Esophagus squamous epithelium (tissue), 5 donors: ENCODE measurements at places on chromosomes 12 and 14.

- DNase-seq = no peak
Measured at GRCh38 chr14:100391724-100392123, 68.6 kb downstream of the SLC25A47 start.

DNA sequence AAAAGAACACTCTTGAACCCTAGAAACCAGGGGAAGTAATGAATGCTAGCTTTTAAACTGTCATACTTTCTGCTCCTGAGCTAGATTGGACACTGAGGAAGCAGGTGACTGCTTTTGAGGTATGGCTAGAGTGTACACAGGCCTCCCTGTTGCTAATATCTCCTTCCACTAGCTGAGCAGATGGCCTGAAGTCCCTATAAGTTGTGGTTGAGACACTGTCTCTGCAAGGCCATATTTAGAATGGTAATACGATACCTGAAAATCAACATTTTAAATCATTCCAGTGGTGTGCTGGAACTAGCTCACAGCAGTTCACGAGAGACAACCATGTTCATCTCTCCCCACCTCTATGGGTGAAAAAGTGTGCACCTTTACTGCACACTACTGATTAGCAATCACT is 46.4 kb upstream of the BMP4 start:
- DNase-seq = no peak

DNA sequence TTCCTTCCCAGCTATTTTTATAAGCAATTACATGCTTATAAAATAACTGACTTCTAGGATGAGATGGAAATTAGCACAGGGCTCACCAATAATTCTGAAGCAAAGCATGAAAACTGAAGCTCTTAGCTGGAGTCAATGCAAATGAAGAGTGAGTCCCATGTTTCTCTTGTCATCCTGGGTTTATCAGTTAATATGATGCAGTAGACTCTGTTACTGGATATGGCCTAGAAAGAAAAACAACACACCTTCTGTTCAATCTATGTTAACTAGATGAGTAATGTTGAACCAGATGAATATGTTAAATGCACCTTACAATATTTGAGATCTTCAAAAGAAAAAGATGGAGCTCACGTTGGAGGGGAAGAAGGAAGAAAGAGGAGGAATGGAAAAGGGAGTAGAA is 229.4 kb downstream of the DUSP6 start:
- DNase-seq = no peak

DNA sequence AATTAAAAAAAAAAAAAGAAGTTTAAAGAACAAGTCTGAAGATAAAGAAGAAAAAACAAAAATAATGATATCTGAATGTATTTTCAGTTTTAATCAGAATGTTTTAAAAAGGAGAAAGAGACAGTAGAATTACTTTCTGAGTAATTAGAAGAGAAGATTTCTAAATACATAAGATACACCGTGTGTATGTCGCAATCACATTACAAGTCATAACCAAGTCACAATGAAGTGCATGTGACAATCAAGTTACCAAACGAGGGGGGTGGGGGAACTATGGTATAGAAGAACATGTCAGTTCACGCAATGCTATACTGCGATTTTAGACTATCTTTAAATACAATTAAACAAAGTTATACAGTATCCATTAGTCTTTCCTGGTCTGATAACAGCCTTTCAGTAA is 1464.1 kb upstream of the FLRT2 start:
- DNase-seq = no peak

DNA sequence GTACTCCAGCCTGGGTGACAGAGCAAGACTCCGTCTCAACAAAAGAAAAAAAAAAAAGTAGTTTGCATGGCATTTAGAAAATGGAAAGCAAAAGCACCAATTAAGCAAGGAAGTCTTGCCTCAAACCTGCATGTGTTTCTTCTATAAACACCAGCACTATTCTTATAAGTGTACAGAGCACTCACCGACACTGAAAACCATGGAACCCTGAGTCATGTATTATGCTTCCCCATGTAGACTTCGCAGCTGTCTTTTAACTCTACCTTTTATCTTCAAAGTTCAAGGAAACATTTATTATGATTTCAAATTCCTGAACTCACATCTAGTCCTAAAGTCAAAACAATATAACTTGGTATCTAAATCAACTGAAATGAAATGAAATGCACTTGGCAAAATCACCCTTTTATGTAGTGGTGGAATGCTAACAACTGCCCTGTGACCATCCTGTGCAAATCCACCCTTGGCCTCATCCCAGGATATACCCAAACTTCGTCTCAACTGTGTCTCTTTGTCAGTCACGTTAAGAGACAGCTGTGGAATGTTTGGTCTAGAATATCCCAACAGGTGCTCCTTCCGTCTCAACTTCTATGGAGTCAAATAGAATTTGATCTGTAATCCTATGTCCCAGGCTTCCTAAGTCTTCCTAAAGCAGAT is 4.8 kb downstream of the BCAT1 start:
- DNase-seq = no peak

DNA sequence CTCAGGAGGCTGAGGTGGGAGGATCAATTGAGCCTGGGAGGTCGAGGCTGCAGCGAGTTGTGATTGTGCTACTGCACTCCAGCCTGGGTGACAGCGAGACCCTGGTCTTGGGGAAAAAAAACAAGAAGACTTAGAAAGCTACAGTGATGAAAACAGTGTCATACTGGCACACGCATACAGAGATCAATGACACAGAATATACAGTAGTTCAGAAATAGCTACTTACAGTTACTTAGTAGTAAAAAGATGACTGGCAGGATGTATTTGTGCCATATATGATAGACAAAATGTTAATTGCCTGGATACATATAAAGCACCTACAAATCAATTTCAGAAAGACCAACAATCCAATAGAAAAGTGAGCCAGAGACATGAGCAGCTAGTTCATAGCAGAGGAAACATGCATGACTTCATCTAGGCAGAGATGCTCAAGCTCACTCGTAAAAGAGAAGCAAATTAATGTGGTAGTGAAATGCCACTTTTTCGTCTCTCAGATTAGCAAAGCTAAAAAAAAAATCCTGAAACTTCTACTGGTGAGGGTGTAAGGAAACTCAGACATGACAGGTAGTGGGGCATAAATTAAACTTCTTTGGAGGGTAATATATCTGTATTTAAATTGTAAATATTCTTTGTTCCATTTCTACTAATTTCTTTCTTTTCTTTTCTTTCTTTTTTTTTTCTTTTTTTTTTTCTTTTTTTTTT is 2.5 kb upstream of the ALDH2 start:
- no peak for DNase-seq

GRCh38 chr14:31126680-31127079 is 80.9 kb downstream of the HECTD1 start:
- DNase-seq = no peak

DNA sequence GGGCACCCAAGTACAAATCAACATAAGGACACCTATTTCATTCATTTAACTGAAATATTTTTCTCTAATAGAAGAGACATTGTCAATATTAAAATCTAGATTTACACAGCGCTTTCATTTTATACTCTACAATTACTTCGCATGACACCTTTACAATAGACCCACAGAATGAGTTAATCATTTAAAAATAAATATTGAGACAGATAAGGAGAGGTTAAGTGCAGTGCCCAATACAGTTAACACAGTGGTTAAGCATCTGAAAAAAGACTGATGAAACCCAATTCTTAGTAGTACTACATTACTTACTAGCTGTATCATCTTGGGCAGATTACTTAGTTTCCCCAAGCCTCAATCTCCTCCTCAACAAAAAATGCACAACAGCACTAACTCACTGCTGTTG is 116.2 kb downstream of the DENND5B start:
- DNase-seq = no peak

GRCh38 chr12:59401862-59402261 is 194.0 kb upstream of the SLC16A7 start:
- no peak for DNase-seq

- no peak for DNase-seq
Measured at GRCh38 chr12:124856132-124856841, 7.4 kb downstream of the SCARB1 start.

DNA sequence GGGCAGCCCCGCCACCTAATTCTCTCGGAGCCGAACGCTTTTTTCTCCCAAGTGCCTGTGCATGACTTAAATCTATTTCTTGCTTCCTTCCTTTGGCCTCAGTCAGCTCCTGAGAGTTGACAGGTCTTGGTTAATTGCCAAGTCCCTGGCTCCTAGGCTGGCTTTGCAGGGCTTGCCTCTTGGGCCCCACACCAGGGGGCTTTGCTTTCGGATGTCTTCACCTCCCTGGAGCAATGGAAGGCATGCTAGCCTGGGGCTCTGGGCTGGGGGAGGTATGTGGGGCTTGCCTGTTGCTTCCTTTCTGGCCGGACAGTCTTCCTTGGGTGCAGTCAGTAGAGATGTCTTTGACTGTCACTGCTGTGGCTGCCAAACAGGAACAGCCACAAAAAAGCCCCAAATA is 2.2 kb upstream of the KRT80 start:
- no peak for DNase-seq

- no peak for DNase-seq
Measured at GRCh38 chr12:123017753-123018152, 37.3 kb downstream of the ARL6IP4 start.

DNA sequence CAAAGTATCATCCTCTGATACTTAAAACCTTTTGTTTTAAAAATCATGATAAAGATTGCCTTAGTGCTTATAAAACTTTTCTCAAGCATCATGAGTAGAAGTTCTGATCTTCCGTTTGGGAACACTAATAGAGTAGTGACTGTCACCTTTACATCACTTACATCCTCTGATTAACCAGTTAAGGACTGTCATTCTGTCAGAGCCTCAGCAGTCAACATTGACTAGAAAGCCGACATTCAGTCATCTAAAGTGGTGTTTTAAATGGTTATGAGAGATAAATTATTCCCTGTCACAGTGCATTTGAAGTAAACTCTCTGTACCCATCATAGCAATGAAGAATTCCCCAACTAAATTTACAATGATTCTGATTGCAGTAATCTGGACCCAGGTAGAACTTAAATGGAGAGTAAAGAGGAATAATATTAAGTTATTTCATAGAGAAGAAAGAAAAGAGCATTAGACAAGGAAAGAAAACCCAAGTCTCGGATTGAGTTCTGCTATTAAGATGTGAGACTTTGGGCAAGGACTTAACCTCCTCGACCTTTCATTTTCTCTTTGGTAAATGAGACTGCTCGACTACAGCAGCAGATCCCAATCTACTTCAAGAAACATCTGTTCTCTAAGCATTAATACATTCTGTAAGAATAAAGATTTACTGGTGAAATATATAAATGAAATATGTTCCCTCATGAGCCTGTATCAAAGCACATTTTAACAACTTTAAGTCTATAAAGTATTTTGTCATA is 563.9 kb upstream of the LMO3 start:
- no peak for DNase-seq

- DNase-seq = no peak
Measured at GRCh38 chr12:10147714-10148403, 17.9 kb upstream of the CLEC7A start.

DNA sequence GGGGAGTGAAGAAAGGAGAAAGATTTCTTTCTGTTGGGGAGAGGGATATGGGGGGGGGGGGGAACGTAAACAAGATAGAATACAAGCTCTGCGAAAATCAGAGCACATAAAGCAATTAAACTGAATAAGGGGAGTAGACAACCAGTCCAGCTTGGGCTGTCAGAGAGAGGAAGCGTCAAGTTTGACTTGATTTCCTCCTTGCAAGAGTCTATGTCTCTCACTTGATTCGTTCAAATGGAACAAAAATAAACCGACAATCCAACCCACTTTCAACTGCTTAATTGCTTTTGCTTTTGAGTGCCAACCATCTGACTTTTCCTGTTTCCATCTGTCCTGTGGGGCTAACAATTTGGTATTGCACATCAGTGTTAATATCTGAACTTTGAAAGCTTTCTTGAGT is 942 bp downstream of the SYT1 start:
- no peak for DNase-seq

DNA sequence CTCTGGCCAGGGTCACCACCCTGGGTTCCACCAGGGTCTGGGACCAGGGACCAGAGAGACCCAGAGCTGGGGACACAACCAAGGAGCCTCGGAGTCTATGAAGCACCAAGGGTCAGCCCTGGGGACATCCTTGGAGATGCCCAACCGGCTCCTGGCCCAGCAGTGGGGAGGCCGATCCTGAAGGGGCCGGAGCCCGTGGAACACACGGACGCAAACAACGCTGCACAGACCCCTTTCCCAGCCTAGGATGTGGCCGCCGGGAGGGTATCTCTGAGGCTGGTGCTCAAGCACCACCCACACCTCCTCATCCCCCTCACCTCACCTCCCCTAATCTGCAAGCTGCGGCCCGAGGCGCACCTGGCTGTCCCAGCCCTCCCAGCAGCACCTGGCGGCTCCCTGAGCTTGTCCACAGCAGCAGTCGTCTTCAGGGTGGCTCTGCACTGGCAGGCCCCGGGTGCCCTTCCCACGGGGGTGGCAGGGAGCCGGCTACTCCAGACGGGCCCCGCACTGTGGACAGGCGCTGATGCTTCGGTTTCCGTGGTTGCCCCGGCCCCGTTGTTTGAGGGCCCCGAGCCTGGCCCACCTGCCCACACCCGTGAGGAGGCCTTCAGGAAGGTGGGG is 146.8 kb upstream of the C14orf180 start:
- no peak for DNase-seq

GRCh38 chr14:104977681-104978653 is at the start of gene AHNAK2:
Gene AHNAK2, minus strand, starts transcription at chr14:104978374. Its CDS starts 137 bp downstream, at chr14:104978237.
- DNase-seq = no peak

- no peak for DNase-seq
Measured at GRCh38 chr12:7609495-7609894, 56.2 kb downstream of the APOBEC1 start.

DNA sequence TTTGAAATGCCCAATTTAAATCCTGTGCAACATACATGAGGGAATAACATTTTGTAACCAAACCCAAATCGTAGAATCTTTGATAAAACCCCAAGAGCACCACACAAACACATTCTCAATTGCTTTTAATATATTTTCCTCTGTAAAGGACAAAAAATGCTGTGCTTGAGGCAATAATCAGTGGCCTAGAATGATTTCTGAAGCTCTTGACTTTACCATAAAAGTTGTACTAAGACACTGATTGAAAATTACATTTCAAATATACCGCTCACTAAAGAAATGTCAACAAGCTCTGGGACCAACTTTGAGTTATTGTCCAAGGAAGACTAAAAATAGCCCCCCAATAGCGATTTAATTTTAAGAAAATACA is 1.5 kb downstream of the EML5 start:
- no peak for DNase-seq

GRCh38 chr12:21428241-21428640 is 9.2 kb upstream of the PYROXD1 start:
- no peak for DNase-seq

GRCh38 chr14:69036757-69037506 is 57.8 kb upstream of the ACTN1 start:
- no peak for DNase-seq

GRCh38 chr14:56040121-56040520 is 78.1 kb upstream of the PELI2 start:
- no peak for DNase-seq

- no peak for DNase-seq
Measured at GRCh38 chr12:130204541-130204953, 42.3 kb downstream of the FZD10 start.
